T1000 (cell line): ENCODE measurements at places on chromosomes 2 and 18.

- DNase-seq, result no peak
These were observed 1.3 kb downstream of the LIPG start for GRCh38 chr18:49563130-49563540.

DNA sequence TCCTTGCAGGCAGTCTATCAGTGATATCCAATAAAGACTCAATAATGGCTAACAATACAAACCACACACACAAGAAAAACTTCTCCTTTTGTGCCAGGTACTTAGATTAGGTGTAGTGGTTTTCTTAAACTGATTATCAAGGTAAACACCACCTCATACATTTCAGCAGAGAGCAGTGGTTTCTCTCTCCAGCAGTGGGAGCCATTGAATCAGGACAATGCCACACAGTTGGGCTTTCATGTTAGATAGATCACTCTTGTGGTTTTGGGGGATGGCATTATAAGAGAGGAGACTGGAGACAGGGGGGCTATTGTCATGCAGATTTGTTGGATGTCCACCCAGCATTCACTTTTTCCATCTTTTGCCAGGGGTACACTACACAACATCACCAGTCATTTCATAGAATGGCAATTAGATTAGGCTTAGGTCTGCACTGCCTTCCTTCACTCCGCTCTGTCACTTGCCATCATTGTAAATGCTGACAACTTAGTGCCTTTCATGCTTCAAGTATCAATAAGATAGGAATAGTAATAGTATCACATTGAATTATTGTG is 13.6 kb upstream of the IRS1 start:
- DNase-seq, result no peak

DNA sequence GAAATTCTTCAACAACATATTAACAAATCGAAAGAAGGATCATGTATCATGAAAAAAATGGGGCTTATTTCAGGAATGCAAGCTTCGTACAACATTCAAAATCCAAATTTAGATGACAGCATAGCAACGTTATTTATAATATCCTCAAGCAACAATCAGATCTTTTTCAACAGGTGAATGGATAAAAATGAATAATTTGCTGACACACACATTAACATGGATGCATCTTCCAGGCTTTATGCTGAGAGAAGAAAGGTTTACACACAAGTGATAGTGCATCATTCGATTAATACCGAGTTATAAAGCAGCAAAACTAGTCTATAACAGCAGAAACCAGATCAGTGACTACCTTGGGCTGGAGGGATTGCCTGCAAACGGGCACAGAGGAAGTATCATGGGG is 209.5 kb upstream of the TPO start:
- DNase-seq, result no peak

DNA sequence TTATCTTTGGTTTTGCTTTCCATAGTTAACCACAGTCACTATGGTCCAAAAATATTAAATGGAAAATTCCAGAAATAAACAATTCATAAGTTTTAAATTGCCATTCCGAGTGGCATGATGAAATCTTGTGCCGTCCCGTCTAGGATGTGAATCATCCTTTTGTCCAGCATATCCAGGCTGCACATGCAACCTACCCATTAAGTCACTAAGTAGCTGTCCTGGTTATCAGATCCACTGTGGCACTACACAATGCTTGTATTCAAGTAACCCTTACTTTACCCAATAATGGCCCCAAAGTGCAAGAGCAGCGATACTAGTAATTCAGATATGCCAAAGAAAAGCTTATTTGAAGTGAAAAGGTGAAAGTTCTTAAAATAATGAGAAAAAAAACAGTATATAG is 10.7 kb downstream of the USP34 start:
- DNase-seq, result no peak
